Pancreas (tissue), 10 donors: ENCODE measurements at places on chromosomes 13 and 19. TPM values are rescaled to one million over a fixed set of nuclear protein-coding genes. Genes with fewer than 3 reads are reported as not detected.

- no peak for DNase-seq
Measured at GRCh38 chr19:5035105-5035761, 66.3 kb downstream of the KDM4B start.

GRCh38 chr13:112249644-112250610, 126.2 kb upstream of the SPACA7 start:
- no peak for DNase-seq

- DNase-seq, result no peak
Measured at GRCh38 chr13:80989241-80989640, 648.3 kb upstream of the SPRY2 start.

DNA sequence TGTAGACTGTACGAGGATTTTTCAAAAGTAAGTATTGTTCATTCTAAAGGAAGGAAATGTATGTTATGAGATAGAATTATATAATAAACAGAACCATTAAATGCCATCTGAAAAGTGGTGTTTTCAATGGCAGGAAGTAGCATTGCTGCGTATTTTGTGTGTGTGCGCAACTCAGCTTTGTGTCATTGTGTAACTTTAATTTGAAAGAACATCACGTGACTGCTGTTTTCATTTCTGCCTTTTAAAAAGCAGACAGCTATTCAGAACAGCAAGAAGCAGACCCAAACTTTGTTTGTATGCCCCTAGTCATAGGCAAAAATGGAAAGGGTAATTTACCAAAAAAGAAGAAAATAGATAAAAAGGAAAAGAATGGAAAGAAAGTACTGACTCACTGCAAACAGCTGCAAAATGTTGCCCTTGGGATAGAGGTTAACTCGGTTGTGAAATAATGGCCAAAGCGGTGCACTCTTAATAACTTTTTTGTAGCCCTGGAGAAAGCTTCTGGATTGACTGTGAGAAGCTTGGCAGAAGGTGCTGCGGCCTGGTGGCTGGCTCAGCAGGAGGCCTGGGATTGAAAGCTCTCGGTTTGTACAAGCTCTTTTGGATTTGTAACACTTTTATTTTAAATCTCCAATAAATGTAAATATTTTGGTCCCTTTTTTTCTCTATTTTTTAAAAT, 97.3 kb downstream of the GGACT start:
- no peak for DNase-seq

Gene RETN
- total RNA-seq, result not detected

Gene PCP2
- 1.7 TPM for total RNA-seq
